ENCODE measurements at places on chromosomes 5 and 9.

GRCh38 chr5:68303038-68303738 lies 87.6 kb downstream of the PIK3R1 start:
- no peak for DNase-seq

- no peak for DNase-seq
Observed at GRCh38 chr9:91986248-91986647, 36.2 kb upstream of the ROR2 start.

DNA sequence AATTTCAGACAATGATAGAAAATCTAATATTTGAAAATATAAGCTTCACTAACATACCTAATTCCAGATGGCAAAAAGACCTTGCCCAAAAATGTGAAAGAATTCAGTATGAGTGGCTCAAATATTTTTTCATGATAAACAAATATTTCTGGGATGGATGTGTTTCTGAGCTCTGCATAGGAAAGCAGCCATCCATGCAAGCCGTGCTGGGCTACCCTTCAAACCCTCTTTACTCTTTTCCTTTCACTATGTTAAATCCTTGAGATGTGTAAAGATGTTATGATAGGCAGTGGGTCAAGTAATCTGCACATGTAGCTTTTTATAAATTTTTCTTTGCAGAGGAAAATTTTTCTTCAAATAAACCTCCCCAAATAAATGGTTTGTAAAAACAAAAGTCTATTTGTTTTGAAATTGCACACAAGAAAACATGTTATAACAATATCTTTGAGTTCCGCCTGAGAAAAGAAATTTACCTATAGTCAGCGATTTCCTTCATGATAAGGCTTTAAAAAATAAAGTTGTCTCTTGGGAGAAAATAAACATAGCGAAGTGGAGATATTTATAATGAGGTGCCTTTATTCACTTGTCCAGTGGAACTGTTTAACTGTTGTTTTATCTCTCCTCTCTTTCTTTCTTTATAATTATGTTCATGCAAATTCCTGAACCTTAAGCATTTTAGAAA lies 154.3 kb upstream of the PITX1 start:
- no peak for DNase-seq

- DNase-seq = no peak
Observed at GRCh38 chr5:90224342-90224741, 185.2 kb downstream of the CETN3 start.

Data from HS-27A (cell line).